Fibroblast of upper back skin (primary cell): ENCODE measurements at places on chromosomes 4 and X.

DNA sequence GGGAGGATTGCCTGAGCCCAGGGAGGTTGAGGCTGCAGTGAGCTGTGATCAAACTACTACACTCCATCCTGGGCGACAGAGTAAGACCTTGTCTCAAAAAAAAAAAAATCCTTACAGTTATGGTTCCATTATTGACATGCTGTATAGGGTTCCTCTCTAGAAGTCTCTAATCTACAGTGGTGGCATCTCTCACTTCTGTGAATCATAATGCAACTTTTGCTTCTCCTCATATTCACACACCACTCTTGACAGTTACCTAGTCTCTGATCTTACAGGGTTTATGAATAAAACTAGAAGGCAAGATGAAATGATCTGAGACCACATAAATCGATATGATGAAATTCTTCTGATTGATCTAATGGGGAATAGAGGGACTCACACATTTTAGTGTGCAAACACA, 40.6 kb downstream of the DOCK11 start:
- DNase-seq: no peak

DNA sequence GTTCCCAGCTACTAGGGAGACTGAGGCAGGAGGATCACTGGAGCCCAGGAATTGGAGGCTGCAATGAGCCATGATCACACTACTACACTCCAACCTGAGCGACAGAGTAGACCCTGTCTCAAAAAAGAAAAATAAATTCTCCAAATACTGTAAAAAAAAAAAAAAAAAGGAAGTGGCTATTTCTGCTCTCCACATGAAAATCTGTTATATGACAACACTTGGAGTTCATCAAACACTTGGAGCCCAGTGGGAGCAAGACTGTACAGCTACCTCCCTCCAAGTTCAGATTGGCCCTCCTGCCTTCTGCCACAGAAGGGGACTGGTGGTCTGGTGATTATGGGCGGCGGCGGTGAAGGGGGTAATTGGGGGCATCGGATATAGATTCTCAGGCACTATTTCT, 9.0 kb upstream of the CLDN34 start:
- no peak for DNase-seq

DNA sequence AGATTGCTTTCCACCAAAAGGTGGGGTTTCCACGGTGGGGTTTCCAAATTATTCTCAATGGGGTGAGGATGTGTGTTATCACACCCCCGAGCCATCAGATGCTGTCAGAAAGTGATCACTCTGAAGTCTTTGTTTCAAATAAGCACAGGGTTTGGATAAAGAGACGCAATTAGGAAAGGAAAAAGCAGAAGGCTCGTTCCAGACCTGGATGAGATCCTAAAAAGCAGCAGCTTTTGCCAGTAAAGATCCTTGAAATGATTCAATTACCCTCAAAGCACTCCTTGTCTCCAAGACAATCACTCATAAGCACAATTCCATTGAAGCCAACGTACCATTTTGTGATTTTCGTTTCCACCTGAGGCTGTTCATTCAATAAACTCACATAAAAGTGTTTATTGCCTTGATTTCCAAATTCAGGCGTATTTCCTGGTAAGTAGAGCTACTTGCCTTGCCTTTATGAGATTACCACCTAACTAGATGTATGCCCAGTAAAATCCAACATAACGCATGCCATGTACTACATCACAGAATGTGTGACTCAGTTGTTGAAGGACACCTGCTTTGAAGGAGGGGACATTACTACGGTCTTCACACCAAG, 5.2 kb downstream of the F11 start:
- no peak for DNase-seq

DNA sequence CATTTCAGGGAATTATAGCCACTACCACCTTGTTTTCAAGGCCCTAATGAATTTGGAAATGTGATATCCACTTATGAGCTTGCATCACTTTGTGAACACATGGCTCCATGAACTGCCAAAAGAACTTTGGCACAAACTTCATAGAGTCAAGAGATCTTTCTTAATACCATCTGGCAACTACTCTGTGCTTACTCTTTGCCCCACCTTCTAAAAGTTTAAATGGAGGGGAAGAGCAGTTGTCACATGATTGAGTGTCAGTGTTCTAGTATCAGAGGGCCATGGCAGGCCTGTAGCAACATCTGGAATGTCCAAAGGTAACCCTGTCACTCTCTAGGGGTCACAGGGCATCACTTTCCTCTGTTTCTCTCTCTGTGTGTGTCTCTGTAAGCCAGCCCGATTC, 2.6 kb upstream of the ADH1B start:
- peak; percentile 20 for DNase-seq

- peak; percentile 42 for DNase-seq
Measured at GRCh38 chrX:2691543-2692220, 587 bp downstream of the CD99 start.

DNA sequence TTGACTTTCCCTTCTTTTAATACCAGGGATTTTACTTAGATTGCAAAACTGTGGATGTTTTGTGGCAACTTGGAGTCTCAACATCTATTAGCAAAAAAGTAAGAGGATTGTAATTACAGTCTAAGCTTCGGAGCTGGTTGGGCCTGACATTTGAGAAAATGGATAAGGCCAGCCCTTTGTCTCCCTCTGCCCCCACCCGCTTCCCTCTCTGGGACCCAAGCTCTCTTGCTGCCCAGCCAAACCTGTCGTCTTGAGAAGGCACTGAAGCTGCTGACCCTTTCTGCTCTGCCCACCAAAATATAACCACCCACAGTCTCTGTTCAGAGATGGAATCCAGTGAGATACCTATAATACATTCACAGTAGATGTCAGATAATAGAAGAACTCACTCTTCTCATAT, 49.6 kb downstream of the SHROOM3 start:
- no peak for DNase-seq

GRCh38 chr4:138835832-138836533, 179.6 kb upstream of the NOCT start:
- DNase-seq: peak; percentile 30

- DNase-seq: no peak
Measured at GRCh38 chr4:96744676-96745075, 904.8 kb downstream of the PDHA2 start.

GRCh38 chr4:153152501-153153338, 51.5 kb upstream of the TRIM2 start:
- DNase-seq: peak; percentile 21

DNA sequence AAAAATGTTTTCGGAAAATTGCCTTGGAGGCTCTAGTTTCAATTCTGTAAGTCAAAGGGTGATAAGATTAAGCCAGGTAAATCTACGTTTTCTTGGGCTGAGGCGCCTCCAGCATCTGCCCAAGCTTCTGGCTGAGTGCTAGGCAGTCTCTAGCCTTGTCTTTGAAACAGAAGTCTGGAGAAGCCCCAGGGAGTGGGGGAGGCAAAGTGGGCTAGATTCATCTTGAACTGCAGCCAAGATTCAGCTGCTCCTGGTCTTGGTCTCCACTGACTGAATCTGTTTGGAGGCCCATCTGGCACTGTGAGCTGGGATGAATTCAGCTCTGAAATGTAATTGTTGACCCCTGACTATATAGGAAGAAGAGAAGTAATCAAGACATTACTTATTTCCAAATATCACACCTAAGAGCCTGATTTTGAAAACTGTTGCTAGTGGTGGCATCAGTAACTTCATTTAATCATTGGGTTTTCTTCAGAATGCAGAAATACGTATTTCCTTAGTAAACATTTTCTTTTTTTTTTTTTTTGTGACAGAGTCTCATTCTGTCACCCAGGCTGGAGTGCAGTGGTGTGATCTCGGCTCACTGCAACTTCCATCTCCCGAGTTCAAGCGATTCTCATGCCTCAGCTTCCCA, 187.3 kb upstream of the LEF1 start:
- peak; percentile 36 for DNase-seq

- DNase-seq: peak; percentile 89
Measured at GRCh38 chrX:149074398-149074797, 430.7 kb downstream of the IDS start.

DNA sequence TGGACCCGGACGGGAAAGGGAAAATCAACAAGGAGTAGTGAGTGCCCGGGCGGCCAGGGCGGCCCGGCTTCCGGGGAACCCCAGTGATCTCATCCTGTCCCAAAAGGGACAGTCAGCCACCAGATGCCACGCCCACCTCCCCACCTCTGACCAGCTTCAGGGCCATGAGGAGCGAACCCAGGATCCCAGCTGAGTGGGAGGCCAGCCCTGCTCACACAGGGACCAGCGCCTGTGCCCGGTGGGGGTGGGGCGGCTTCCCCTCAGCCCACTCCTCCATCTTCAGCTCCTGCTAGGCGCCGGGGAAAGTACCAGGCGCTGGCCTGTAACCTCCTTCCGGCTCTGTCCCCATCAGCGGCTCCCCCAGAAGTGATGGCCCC, 6.2 kb downstream of the MYL5 start:
- no peak for DNase-seq

DNA sequence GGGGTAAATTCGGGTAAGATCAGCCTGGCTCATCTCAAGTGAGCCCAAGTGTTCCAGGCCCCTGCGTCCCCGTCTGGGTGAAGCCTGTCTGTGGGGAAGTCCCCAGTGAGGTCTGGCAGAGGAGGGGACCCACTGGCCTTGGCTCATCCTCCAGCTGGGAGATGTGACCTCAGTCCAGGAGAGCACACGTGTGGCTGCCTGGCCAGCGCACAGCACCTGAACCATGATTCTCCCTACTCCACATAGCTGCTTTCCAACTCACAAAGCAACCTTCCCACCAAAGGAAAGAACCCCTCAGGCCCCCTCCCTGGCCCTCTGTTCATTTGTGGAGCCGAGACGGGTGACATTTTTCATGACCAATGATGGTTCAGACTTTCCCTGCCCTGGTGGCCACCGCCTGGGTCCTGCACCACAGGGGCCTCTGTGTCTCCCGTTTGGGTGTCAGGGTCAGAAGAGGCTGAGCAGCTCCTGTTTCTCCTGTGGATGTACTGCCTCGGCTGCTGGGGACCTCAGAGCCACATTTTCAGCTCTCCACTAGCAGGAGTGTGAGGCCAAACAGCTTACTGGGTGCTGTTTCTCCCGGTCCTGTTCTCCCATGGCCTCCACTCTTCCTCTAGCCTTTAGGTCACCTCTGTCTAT, 111.4 kb downstream of the CPZ start:
- no peak for DNase-seq

DNA sequence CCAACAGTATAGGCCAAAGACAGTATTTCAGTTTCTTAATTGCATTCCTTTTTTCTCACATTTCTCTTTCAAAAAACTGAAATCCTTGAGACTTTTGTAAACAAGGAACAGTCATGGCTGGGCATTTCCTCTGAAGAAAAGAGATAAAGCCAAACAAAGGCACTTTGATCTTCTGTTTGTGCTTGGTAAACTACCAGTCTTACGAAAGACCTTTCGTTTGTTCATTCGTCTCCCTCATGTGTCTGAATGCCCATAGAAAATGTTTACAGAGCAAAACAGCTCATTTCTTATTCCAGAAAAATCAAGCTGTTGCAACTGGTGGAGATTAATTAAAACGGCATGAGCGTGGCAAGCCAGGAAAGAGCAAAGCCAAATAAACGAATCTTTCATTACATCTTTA, 178.0 kb downstream of the GASK1B start:
- DNase-seq: no peak

GRCh38 chr4:176654565-176655216, 138.0 kb downstream of the VEGFC start:
- no peak for DNase-seq

- DNase-seq: no peak
Measured at GRCh38 chr4:156515295-156515694, 456.3 kb downstream of the PDGFC start.

- no peak for DNase-seq
Measured at GRCh38 chrX:50327235-50327634, 122.7 kb downstream of the CCNB3 start.

- DNase-seq: no peak
Measured at GRCh38 chr4:76072760-76073159, 1.7 kb upstream of the ART3 start.
